Left ventricle myocardium inferior (tissue), 1 donor: ENCODE measurements at places on chromosomes 7 and 10. TPM values are rescaled to one million over a fixed set of nuclear protein-coding genes. Genes with fewer than 3 reads are reported as not detected.

The ZNF853 gene
- total RNA-seq: 15.0 TPM

The TRIL gene
- 1.9 TPM for total RNA-seq

DNA sequence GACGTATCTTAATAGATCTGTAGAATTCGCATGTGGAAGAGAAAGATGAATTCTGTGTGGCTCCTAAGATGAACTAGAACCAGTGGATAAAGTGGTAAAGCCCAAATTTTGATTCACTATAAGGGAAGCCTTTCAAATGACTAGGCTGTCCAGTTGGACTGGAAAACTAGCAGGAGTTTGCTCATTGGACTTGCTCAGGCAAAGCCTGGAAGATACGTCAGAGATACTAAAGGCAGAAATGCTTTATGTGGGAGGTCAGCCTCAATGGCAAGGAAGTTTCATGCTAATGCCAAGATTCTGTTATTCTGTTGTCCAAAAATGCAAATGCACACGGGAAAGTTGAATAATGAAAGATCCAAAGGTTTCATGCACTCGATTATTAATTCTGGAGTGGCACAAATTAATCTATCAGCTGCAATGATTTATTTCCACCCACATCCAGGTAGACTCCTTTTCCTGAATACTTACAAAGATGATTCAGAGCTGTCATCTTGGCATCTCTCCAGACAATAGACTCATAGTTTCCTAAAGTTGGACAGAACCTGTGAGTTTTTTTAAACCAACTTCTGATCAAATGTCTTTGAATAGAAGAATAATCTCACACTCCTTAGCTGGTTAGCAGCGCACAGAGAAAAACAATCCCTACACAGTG, 20.5 kb upstream of the PPP1R3C start:
- no peak for DNase-seq

DNA sequence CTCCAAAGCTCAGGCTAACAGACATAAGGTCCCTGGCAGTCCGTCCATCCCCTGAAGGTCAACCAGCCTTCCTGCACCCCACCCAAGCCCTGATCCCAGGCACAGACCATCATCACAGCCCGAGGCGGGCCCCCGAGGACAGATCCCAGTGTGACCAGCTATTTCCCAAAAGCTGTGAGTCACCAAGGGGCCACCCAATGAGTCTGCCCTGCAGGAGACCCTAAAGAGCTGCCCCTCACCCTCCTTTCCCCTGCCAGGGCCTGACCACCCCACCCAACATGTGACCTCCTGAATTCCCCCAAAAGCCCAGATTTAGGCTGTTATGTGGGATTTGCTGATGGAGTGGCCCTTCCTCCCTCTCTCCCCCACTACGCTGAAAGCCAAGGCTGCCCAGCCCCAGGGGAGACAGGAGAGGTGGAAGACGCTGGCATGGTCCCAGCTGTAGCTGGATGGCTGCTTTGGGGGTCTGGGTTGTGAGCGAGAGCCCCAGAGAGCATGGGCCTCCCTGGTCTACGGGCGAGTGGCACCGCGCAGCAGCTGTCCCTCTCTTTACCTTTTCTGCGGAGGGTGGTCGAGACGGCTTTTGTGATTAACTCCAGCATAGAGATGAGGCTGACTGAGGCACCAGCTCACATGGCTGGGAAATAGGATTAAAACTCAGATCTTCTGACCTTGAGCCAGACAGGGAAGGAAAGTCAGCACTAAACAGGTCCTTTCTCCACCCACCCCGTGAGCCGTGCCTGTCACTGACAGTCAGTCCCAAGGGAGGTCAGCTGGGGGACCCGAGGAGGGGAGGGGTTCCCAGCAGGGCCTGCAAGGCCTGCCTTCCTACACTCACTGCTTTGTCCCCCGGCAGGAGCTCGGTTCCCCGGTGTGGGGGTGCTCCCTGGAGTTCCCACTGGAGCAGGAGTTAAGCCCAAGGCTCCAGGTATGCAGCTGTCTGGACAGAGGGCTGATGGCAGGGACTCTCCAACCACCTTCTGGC, 16.7 kb downstream of the ELN start:
- DNase-seq: no peak
